GM12891 (cell line): ENCODE measurements at places on chromosomes 3 and 15.

- no peak for DNase-seq
Measured at GRCh38 chr15:64851503-64851840, 9.8 kb downstream of the PLEKHO2 start.

- DNase-seq, result no peak
Measured at GRCh38 chr15:58396181-58396580, 35.6 kb upstream of the LIPC start.

DNA sequence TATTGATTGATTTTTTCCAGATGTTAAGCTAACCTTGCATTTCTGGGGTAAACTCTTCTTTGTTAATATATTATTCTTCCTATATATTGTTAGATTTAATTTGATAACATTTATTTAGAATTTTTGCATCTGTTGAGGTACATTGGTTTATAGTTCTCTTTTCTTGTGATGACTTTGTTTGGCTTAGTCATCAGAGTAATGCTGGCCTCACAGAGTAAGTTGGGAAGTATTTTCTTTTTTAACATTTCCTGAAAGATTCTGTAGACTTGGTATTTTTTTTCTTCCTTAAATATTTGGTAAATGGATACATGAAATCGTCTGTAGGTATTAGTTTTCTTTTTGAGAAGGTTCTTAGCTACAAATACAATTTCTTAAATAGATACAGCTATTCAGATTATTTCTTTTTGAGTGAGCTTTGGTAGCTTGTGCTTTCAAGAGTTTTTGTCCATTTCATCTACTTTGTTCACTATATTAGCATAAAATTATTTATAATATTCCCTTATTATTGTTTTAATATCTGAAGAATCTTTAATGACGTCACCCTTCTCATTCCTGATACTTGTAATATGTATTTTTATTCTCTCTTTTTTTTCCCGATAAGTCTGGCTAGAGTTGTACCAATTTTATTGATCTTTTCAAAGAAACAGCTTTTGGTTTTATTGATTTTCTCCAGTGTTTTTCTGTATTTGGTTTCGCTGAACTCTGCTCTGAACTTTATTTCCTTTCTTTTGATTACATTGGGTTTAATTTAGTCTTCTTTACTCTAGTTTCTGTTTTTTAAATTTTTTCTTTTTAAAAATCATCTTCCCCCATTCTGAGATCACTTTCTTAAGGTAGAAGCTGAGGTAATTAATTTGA, 6.5 kb upstream of the HPS3 start:
- DNase-seq, result no peak

GRCh38 chr3:50356553-50356952, 2.8 kb downstream of the TMEM115 start:
- no peak for DNase-seq

DNA sequence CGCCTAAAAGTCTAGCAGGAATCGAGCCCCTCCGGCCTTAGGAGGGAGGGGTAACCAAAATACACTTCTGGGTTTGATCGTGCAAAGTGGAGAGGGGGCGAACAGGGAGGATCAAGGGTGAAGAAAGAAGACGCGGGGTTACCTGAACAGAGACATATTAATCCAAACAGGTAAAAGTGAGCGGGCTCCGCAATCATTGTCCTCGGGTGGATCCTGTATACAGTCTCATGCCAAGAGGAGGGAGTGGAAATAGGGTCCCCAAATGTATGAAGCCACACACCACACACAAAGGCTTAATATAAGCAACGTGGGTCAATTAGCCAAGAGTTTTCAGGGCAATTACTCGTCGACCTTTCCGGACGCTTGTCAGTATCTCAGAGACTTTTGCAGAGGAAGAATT, 749.5 kb downstream of the ROBO1 start:
- DNase-seq, result no peak

GRCh38 chr15:75063338-75063737, 39.9 kb downstream of the PPCDC start:
- no peak for DNase-seq

DNA sequence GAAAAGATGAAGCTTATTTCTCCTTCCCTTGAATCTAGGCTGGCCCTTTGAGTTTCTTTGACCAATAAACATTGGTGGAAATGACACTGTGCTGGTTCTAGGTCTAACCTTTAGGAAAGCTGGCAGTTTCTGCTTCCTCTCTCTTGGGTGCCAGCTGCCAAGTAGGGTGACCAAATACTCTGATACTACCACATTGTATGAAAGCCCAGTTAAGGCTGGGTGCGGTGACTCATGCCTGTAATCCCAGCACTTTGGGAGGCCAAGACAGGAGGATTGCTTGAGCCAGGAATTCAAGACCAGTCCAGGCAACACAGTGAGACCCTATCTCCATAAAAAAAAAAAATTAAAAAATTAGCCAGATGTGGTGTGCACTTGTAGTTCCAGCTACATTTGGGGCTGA, 320.7 kb downstream of the ZNF621 start:
- no peak for DNase-seq

DNA sequence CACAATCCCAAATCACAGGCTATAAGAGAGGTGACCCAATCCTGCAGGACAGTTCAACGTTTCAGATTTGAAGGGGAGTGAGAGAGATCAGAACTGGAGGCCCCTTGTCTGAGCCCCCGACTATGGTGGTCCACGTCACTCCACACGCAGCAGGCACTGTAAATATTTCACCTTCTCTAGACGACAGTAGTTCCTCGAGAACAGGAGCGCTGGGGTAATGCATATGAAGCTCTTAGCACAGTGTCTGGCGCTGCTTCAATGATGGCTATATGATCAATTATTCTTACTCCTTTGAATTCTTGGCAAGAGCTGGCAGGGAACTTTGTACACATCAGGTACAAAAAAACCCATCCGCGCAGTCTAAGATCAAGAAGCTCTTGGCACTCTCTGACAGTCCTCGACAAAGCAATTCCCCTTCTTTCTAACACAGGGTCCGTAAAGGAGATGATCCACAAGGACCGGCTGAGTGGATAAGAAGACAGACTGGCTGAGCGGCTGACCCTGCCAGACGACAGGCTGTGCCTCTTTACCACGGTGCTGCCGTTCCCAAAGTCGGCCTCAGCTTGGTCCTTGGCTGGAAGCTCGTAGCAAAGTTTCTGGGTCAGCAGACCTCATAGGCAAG, 522 bp upstream of the NRROS start:
- DNase-seq, result no peak

DNA sequence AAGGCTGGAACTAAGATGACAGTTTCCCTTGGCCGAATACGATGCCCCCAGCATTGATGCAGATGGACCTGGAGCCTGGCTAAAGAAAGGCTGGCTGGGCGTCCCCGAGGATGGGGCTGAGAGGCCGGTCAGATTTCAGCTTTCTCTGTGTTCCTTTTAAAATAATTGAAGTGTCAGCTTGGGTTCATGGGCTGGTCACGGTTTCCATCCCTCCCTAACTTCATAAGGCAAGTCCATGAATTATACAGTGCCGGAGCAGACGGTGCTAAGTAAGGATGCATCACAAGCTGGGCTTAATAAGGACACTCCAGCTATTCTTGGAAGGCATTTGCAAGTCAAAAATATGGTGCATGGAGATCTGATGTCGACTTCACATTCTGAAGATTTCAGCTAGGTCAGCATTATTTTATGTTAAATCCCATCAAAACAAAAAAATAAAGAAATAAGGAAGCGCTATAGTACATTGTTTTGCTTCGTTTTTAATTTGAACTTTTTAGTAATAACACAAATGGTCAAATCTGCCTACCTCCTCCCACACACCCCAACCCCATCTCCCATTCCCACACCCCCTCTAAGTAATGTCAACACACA, 220.8 kb downstream of the RPLP1 start:
- DNase-seq, result no peak

DNA sequence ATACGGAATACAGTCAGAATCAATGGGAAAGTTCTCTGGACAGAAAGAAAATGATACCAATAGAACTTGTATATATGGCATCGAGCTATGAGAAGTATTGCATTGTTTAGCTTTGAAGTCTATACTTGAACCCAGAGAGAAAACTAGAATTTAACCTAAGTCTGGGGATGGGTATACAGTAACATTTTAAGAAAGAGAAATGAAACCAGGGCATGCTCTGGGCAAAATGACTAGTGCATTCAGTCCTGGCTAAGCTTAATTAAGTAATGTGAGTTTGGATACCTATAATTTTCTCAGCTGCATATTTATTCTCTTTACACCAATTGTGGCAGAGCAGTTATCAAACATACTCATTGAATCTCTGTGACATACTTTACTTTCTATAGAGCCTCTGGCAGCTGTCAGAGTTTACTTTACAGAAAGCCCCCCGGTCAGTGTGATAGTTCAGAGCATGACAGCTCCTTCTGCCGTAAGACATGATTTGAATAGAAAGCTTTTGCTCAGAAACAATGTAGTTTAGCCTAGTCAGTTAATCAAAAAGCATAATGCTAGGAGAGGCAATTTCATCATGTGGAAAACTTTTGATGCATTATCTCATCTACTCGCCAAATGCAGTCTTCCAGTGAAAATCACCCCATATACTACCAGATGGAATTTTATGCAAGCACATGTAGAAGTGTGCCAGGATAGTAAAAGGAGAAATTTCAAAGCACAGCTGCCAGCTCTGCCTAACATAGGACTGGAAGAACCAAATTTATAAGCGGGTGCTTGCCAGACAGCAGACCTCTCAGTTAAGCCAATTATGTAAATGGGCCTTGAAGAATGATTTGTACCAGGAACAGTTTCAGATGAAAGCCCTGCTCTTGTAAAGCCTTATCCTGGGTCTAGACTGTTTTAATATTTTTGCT, 40.7 kb downstream of the OXSM start:
- DNase-seq, result no peak

DNA sequence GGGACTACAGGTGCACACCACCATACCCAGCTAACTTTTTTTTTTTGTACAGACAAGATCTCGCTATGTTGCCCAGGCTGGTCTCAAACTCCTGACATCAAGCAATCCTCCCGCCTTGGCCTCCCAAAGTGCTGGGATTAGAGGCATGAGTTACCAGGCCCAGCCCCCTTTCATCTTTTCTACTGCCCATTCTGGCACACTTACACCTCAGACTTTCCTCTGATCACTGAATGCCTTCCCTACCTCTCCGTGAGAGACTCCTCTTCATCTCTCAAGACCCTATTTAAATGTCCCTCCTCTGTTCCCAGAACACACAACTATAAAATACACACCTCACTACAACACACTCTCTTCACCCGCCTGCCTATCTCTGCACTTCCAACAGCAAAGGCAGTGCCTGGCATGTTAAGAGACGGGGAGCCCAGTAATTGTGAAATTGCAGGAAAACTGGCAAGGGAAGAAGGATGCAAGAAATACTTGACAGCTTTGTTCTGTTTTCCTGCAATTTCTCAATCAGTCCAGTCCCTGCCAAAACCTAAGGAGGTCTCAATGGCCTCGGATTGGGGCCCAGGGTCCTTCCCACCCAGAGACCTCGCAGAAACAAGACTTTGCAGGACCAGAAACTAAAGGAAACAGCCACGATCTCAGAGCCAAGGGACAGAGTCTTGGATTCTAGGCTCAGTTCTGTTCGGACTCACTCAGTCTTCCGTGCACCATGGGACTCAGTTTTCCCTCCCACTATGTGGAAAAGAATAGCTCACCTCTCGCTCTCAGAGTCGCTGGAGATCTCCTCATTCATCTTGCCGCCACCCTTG, 849 bp downstream of the RRP9 start:
- DNase-seq, result no peak

GRCh38 chr15:68524753-68525584, 53.8 kb upstream of the CORO2B start:
- DNase-seq, result no peak

GRCh38 chr3:184171562-184171961, 3.1 kb upstream of the AP2M1 start:
- no peak for DNase-seq

- DNase-seq, result no peak
Measured at GRCh38 chr3:52134761-52135160, 19.5 kb downstream of the POC1A start.

DNA sequence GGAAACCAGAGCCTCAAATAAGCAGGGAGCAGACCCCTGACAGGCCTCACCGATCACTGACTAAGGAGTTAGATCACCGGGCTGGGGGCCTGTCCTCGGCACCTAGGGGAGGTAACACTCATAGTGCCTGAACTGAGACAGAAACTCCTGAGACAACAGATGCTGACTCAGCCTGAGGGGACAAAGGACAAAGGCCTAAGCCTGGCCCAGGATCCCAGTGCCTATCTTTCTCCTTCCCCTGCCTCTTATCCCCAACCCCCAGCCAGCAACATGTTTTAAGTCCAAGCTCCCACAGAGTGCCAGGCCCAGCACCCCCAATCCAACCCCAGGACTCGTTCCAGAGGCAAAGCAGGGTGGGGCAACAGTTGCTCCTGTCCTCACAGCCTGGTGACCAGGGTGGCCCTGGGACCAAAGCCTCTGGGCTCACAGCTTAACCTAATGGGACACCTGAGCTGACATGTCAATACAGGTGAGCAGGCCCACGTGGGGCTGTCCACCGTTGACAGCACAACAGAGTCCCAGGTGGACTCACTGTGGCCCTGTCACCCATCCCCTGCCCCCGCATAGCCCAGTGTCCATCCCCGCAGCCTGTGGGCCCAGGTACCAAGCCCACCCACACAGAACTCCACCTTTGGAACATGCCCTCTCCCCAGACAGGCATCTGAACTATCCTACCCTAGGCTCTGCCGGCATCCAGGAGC, 37.4 kb downstream of the ADCY5 start:
- no peak for DNase-seq

DNA sequence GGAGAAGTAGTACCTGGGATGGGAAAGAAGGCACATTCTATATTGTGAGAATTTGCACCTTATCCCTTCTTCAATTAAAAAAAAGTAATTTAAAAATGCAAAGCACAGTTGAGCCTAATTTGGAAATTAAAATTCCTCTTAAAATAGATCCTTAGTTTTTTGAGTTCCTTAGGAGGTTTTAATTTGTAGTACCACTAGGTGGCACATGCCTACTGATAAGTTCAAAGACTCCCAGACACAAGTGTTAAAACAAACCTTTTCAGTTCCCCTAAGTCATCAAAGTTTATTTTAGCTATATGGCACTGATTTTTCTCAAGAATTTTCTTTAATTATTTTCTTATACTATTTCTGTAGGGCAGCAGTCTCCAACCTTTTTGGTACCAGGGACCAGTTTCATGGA, 127.6 kb upstream of the AZI2 start:
- peak; percentile 3 for DNase-seq

DNA sequence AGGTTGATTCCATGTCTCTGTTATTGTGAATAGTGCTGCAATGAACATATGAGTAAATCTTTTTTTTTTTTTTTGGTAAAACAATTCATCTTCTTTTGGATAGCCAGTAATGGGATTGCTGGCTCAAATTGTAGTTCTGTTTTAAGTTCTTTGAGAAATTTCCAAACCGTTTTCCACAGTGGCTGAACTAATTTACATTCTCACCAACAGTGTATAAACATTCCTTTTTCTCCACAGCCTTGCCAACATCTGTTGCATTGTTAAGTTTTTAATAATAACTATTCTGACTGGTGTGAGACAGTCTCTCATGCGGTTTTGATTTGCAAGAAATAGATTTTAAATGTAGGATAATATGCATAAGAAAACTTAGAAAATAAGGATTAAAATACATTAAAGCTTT, 279.0 kb upstream of the EPHA3 start:
- DNase-seq, result no peak

GRCh38 chr3:127396473-127396872, 108.6 kb upstream of the PRR20G start:
- DNase-seq, result no peak

GRCh38 chr3:123048480-123049237, 18.2 kb upstream of the PDIA5 start:
- no peak for DNase-seq
